Right lobe of liver (tissue), 6 donors: ENCODE measurements at places on chromosomes 3 and 15. TPM values are rescaled to one million over a fixed set of nuclear protein-coding genes. Genes with fewer than 3 reads are reported as not detected.
A peak's percentile ranks its signal among the peaks of the same experiment; 100 is the strongest.

Gene NEIL1
- 20.7 TPM for total RNA-seq

Gene LIPC
- 88.0 TPM for total RNA-seq

DNA sequence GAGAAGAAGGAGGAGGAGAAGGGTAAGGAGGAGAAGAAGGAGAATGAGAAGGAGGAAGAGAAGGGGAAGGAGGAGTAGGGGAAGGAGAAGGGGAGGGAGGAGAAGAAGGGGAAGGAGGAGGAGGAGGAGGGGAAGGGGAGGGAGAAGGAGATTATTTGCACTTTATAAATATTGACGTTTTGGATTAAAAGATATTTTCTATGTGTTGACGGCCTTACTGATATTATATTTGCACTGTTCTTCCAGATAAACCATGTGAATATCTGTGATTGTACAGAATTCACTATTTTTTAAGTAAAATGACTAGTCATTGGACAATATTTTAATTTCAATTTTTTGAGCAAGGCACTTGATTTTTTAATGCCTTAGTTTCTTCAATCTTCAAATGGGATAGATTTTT, 310.5 kb upstream of the DNAJC19 start:
- no peaks in the 10 kb centered on the region for H3K27me3 ChIP-seq
- no peak overlapping the region for H3K27ac ChIP-seq
- H3K4me3 ChIP-seq, result no peak overlapping the region
- no peaks in the 10 kb centered on the region for H3K4me1 ChIP-seq

Gene TGM4
- total RNA-seq, result not detected

- H3K27ac ChIP-seq, result no peak overlapping the region
- H3K36me3 ChIP-seq, result no peaks in the 10 kb centered on the region
- no peak overlapping the region for H3K4me3 ChIP-seq
- H3K27me3 ChIP-seq, result no peaks in the 10 kb centered on the region
- no peak for DNase-seq
- H3K4me1 ChIP-seq, result no peaks in the 10 kb centered on the region
Observed at GRCh38 chr3:12499474-12499873, 15.2 kb downstream of the TSEN2 start.

- no peaks in the 10 kb centered on the region for H3K36me3 ChIP-seq
- H3K4me3 ChIP-seq, result no peak overlapping the region
- no peak for DNase-seq
- no peaks in the 10 kb centered on the region for H3K27me3 ChIP-seq
Observed at GRCh38 chr3:37545479-37545878, 316.2 kb upstream of the CTDSPL start.

Gene CYFIP1
- total RNA-seq, result 54.6 TPM

GRCh38 chr3:160434071-160434470, 15.5 kb downstream of the TRIM59 start:
- H3K27ac ChIP-seq, result no peak overlapping the region

DNA sequence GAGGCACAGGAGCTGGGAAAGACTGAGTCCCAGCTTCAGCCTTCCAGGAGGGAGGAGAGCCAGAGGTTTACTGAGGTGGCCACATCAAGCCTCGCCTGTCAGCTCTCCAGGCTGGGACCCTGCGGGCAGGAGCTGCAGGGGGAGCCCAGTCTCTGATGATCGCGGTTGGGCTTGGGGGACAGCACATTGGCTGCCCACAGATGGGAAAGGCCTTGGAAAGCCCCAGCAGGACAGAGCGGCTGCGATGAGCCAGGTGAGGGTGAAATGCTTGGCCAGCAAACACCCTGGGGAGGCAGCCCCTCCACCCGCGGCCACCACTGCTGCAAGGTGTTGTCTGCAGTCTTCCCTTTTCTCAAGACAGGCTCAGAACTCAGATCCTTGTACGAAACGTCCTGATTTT, 31.2 kb downstream of the SEC61A1 start:
- DNase-seq, result no peak
- no peaks in the 10 kb centered on the region for H3K27me3 ChIP-seq
- no peaks in the 10 kb centered on the region for H3K36me3 ChIP-seq
- H3K27ac ChIP-seq, result no peak overlapping the region
- H3K4me1 ChIP-seq, result peaks cover 2% of the 10 kb centered on the region

GRCh38 chr15:39618063-39618823, 37.4 kb downstream of the THBS1 start:
- no peak overlapping the region for H3K4me3 ChIP-seq
- H3K27ac ChIP-seq, result no peak overlapping the region

- no peaks in the 10 kb centered on the region for H3K27me3 ChIP-seq
- H3K4me1 ChIP-seq, result peaks cover 6% of the 10 kb centered on the region
- no peaks in the 10 kb centered on the region for H3K36me3 ChIP-seq
- no peak for DNase-seq
- H3K4me3 ChIP-seq, result no peak overlapping the region
- H3K27ac ChIP-seq, result peak overlapping the region; percentile 92
Observed at GRCh38 chr3:52454250-52454937, 553 bp upstream of the TNNC1 start.

DNA sequence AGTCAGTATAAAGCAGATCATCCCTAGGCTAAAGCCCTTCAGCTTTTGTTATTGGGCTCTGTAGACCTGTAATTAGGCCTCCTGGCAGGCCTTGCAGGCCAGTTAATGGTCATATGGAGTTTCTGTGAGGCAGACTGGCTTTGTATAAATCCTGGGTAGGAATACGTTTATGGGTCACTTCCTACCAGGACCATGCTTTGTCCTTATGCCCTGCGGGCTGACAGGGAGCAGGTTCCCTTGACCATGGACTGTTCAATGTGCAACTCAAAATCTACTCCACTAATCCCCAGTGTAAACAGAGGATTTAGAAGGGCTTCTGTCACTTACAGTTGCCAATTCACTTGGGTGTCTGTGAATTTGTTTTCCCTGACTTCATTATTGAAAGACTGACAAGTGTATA, 202.7 kb upstream of the MLF1 start:
- no peaks in the 10 kb centered on the region for H3K27me3 ChIP-seq
- H3K36me3 ChIP-seq, result no peaks in the 10 kb centered on the region
- DNase-seq, result no peak
- no peaks in the 10 kb centered on the region for H3K4me1 ChIP-seq

Gene PML
- 18.9 TPM for total RNA-seq

Gene VILL
- total RNA-seq, result 0.37 TPM

DNA sequence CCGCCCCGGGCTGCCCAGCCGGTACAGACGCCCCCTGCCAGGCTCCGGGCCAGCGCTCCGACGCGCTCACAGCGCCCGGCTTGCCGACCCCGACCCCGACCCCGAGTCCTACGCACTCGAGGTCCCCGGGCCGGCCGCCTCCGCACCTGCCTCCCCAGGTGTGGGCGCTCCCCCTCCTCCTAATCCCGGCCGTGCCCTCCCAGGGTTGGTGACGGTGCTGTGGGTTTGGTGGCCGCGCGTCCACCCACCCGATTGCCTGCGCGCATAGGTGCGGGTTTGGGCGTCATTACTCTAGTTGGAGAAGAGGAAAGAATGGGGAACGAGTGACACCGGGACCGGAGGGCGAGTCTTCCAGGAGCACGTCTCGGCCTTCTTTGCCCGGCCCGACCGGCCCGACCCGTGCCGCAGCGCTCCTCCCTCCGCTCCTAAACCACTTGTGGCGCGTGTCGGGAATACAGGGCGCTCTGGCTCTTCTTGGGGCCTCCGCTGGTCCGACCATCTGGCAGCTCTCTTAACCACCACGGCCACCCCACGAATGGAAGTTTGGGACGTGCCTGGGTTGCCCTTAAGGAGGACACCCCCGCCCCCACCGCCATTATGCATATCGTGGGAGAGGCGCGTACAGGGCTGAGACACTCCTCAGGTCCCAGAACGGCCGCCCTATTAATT, 810 bp upstream of the THRB start:
- peak; percentile 73 for DNase-seq
- H3K4me3 ChIP-seq, result peak overlapping the region; percentile 68
- H3K36me3 ChIP-seq, result no peaks in the 10 kb centered on the region
- no peaks in the 10 kb centered on the region for H3K4me1 ChIP-seq

GRCh38 chr3:71142441-71143161, 440.9 kb downstream of the FOXP1 start:
- no peaks in the 10 kb centered on the region for H3K36me3 ChIP-seq
- no peak overlapping the region for H3K4me3 ChIP-seq
- H3K27ac ChIP-seq, result peak overlapping the region; percentile 66
- H3K4me1 ChIP-seq, result peaks cover 11% of the 10 kb centered on the region

GRCh38 chr3:57446318-57446841, 97.8 kb downstream of the DNAH12 start:
- H3K4me1 ChIP-seq, result no peaks in the 10 kb centered on the region
- no peak overlapping the region for H3K27ac ChIP-seq
- no peak overlapping the region for H3K4me3 ChIP-seq
- H3K27me3 ChIP-seq, result no peaks in the 10 kb centered on the region

DNA sequence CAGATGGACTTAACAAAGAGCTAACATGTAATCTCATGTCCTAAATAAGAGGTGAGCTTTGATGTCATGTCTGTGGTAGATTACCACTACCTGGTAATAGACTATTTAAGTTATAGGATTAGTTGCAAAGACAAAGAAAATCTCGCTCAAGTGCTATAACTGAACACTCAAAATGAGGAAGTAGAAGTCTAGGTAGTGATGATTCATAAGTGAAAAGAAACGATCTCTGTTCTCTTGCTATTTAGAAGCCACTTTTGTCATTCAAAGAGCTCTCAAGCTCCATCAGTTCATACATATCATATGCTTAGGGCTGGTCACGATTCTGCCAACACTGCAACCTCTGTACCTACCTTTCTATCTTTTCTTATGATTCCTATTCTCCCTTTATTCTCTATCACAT, 110.9 kb downstream of the EDEM1 start:
- H3K4me3 ChIP-seq, result no peak overlapping the region
- H3K27ac ChIP-seq, result no peak overlapping the region
- H3K36me3 ChIP-seq, result no peaks in the 10 kb centered on the region
- DNase-seq, result no peak

Gene ASB14
- not detected for total RNA-seq

Gene NBEAL2
- 10.5 TPM for total RNA-seq

DNA sequence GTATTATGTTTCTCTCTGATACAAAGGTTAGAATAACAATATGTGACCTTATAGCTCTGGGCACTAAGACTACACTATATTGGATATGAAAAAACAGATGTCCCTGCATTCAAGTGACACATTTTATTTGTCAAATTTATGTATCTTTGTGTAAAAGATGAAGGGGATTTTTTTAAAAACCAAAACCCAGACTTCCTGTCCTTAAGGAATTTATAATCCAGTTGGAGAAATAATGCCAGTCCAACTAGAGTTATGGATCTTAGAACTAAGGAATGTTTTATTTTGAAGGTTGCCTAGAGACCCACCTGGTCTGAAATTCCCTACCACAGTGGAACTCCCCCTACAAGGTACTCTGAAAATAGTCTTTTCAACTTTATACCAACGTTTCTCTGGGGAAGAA, 33.3 kb upstream of the PIK3CB start:
- DNase-seq, result no peak
- no peaks in the 10 kb centered on the region for H3K36me3 ChIP-seq
- H3K4me3 ChIP-seq, result no peak overlapping the region

DNA sequence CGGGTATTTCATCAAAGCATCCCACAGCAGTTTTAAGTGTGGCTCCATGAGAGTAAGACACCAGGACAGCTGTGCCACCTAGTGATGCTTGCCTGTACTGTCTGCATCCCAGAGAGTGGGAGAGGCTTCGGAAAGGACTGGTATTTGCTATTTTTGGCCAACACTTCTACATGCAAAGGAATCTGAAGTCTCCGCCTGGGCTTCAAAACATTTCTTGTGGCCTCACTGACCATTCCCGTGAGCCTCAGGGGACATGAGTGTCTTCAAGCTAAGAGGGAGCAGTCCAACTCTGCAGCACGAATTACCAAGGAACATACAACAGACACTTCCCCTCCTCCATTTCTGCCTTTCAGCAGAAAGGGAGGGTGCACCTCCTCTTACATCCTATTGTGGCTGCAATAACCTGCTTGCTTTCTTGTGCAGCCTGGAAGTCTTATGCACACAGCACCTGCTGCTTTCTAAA, 177.5 kb downstream of the RORA start:
- H3K36me3 ChIP-seq, result no peaks in the 10 kb centered on the region
- no peak overlapping the region for H3K27ac ChIP-seq
- no peaks in the 10 kb centered on the region for H3K27me3 ChIP-seq
- H3K4me3 ChIP-seq, result no peak overlapping the region
- peak; percentile 51 for DNase-seq
